ENCODE measurements at places on chromosomes 5 and 9.
A peak's percentile ranks its signal among the peaks of the same experiment; 100 is the strongest.

DNA sequence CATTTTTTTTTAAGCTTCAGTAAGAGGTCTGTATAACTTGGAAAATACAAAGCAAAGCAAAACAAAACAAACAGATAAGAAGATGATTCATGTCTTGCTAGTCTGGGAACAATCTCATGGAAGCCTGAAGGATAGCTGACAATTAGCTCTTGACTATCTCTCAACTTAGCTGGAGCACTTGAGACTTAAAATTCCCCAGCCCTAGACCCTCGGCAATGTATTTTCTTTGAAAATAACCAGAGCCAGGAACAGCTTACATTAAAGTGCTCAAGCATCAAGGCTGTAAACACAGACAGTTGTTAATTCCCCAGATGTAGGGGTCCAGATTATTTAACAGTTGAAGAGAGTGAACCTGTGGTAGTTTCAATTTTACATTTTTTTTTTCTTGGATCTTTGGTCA, 82.9 kb downstream of the TMEM252 start:
- DNase-seq: no peak

DNA sequence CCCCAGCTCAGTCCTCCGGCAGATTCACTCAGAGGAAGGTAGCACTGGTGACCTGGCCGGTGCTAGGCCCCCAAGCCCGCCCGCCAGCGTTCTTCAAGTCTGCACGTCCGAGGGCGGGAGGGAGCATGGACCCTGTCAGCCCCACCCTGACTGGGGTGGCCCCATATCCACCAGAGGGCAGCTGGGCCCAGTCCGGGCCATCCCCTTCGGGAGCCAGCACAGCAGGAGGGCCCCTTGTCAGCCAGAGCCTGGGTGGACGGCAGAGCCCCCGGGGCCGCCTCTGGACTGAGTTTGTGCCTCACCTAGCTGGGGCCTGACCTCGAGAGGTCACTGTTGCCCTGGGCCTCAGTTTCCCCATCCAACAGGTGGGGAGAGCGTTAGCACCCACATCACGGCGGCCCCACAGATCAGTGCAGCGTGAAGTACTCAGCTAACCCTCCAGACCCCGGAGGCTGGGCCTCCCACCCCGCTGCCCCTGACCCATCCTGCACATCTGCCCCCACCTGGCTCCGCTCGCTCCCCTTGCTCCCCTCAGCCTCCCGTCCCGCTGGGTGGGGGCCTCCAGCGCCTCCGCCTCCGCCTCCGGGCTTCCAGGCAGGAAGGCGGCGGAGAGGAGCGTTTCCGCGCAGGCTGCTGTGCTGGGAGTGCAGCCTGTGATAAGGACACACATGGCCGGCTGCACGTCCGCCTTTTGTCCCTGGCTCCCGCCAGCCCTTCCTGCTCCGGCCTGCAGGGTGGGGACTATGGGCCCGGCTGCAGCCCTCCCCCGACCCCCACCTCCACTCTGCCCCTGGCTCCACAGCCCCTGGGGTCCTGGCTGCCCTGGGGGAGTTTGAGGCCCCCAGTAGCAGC, 16.6 kb upstream of the EGFL7 start:
- no peak for DNase-seq

DNA sequence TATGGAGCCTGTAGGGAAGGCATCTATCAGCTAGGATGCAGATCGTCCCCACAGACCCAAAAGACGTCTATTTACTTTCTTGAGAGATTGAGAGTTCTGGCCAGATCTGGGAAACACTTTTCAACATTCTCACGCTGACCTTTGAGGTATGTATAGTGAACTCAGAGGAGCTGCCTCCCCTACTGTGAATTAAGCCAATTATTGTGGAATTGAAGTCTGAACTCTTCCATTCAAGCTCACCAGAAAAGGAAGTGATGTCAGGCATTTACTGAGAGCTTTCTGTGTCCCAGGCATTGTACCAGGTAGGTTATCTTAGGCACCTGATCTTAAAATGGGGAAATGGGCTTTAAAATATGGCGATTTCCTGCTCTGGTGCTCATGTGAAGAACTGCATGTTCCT, 136.5 kb downstream of the SV2C start:
- DNase-seq: no peak

- peak; percentile 75 for DNase-seq
Observed at GRCh38 chr5:77620405-77620804, 18.1 kb downstream of the OTP start.

DNA sequence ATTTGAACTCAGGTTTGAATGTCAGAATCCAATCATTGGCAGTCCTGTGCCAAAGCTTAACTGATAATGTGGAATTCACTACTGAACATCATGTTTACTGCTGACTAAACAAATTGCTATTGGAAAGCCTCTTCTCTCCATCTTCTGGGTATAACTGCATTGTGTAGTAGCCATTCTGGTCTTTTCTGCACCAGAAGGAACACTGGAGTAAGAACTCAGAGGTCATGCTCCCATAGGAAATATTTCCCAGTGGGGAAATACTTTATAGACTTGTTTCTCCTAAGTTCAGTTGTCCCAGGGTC, 25.9 kb downstream of the SLC1A3 start:
- no peak for DNase-seq

- DNase-seq: peak; percentile 54
Observed at GRCh38 chr5:127875235-127876021, 172.2 kb downstream of the CCDC192 start.

GRCh38 chr9:19379697-19380046, 364 bp downstream of the RPS6 start:
- DNase-seq: peak; percentile 14

- DNase-seq: no peak
Observed at GRCh38 chr5:62620761-62621160, 42.1 kb downstream of the LRRC70 start.

- no peak for DNase-seq
Observed at GRCh38 chr5:84794486-84795035, 409.9 kb upstream of the EDIL3 start.

- DNase-seq: no peak
Observed at GRCh38 chr5:15799612-15800011, 299.6 kb downstream of the FBXL7 start.

Measured in iPS-NIHi11 (cell line).